Right lobe of liver (tissue), 6 donors: ENCODE measurements at places on chromosomes 16 and 17.
A peak's percentile ranks its signal among the peaks of the same experiment; 100 is the strongest.

- no peak for DNase-seq
These were observed 536.4 kb downstream of the WWOX start for GRCh38 chr16:78635807-78636206.

DNA sequence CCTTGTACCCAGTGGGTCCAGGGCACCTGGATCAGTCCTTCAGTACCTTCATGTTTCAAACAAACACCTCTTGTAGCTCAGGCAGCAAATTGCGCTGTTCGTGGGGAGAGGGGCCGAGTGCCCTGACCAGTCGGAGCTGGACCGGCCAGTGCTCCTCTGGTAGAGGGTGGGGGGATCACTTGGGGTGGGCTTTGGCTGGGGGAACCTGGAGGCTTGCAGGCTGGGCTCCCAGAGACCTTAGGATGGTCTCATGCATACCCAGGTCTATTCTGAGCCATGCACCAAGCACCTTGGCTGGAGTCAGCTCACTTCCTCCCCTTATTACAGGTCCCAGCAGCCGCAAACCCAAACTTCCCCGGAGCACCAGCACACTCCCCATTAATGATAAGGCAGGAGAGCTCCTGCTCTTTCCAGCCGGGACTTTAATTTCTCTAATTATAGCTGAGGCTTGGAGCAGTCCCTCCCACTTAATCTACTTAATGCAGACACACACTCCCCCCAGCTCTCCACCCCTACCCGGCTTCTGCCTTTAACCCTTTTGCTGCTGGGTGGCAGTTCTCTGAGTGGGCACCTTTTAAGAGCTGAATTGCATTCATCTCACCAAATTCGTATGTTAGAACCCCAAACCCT is 26.3 kb upstream of the MGAT5B start:
- DNase-seq, result no peak

GRCh38 chr17:2847381-2848333 is 51.4 kb downstream of the RAP1GAP2 start:
- DNase-seq, result no peak

DNA sequence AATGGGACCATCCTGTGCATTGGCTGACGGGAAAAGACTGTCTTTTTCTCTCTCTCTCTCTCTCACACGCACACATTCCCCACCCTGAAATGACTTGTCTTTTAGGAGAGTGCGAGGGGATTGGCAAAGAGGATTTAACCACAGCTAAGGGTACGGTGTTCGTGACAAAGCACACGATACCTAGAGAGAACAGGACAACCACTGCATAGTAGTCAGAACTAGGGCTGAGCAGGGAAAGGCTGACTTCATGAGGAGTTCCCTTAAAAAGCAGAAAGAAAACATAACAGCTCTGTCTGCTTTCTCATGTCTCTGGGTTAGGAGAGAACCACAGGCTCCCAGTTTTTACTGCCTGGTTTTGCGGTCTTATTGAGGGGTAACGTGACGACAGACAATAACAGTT is 742.8 kb upstream of the SOX9 start:
- DNase-seq, result no peak

DNA sequence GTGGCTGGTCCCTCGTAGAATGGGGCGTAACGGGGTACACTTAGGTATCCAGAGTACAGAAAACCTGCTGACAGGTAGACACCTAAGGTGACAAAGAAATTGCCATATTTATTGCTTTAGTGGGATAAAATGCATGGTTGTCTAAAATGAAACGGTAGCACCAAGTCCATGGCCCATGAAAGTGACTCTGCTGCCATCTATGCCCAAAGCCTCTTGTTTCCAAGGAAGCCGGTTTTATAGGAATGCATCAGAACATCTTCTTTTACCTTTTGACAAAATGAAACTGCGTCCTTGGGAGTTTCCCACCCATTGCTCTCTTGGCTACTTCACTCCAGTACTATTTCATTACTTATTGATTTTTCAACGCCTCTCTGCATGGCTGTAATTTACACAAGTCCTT is 151.3 kb upstream of the ZFHX3 start:
- no peak for DNase-seq

DNA sequence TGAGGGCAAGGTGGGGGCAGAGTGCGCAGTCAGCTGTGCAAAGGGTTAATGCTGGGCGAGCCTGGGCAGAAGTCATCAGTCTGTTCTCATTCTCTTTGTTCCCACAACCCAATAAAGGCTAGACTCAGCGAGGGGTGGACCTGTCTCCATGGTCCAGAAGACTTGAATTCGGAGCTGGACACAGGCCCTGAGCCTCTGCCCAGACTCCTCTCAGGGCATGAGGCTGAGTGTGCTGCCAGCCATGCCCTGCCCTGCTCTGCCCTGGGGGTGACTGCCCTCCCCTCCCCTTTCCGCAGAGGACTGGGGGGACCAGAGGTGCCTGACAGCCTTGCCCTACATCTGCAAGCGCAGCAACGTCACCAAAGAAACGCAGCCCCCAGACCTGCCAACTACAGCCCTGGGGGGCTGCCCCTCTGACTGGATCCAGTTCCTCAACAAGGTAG is 54.5 kb downstream of the MRC2 start:
- no peak for DNase-seq

GRCh38 chr16:90020838-90021382 is 1.7 kb upstream of the DBNDD1 start:
- no peak for DNase-seq

- no peak for DNase-seq
These were observed 3.6 kb downstream of the ESRP2 start for GRCh38 chr16:68232335-68232734.

DNA sequence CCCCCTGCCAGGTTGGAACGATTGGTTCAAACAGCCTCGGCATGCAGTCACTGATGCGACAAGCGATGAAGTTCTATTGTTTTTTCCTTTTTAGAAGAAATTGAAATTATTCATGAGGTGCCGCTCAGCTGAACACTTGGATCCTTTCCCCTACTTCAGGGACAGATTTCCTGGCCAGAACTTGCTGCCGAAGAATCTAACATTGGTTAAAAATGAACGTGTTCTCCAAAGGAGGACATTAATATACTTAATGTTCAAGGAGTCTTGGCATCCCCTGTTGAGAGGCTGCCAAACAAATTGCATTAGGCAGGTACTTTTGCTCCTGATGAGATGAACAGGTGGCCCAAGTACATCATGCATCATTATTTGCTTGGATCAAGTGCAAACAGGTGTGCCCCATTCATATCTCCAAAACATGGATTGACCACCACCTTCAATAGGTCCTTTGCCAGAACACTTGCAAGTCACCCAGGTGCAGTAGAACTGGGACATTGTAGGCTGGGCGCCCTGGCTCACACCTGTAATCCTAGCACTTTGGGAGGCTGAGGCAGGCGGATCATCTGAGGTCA is 437.2 kb downstream of the HAPSTR1 start:
- no peak for DNase-seq

DNA sequence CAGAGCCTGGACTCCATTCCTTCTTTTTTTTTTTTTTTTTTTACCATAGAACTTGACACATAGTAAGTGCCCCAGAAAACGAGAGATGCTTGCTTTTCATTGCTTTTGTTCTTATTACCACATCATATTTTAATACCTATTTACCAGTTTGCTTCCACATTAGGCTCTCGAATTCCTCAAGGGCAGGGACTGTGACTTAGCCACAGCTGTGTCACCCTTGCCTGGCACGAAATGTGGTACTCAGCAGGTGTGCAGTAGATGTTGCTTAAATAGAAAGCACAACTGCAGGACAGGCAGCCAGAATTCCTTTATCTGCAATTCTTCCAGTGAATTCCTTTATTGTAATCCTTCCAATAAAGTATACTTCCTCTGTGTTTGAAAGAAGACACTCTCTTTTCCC is 393.0 kb downstream of the HAPSTR1 start:
- no peak for DNase-seq

DNA sequence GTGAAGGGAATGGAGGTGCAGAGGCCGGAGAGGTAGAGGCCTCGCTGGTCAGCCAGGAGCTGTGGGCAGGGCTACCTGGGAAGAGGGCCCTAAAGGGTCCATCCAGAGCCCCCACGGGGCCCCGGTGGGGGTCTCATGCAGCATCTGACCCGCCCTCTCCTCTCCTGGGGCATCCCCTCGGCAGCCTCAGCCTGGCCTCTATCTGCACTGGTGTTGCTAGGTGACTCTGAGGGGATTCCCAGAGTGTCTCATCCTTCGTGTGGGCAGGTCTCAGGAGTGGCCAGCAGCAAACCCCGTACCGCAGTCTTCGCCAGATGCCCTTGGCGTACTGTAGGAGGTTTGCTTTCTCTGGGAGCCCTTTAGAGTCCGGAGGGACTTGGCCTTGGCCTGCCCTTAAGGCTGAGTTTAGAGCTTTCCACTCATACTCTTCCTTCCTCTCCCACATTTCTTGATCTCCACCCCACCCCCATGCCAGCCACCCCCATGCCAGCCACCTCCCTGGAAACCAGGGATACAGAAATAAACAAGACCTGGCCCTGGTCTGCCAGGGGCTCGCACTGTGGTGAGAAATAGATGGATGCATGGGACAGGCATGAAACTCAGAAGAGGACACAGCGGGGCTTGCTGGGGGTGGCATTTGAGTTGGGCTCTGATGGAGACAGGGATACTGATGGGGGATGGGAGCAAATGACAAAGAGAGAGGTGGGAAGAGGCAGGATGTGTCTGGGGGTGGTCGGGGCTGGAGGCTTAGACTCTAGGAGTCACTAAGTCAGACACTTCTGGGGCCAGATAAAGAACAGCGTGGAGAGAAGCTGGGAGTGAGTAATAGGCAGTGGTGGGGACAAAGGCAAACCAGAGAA is 9.9 kb downstream of the SLC5A10 start:
- peak; percentile 44 for DNase-seq

DNA sequence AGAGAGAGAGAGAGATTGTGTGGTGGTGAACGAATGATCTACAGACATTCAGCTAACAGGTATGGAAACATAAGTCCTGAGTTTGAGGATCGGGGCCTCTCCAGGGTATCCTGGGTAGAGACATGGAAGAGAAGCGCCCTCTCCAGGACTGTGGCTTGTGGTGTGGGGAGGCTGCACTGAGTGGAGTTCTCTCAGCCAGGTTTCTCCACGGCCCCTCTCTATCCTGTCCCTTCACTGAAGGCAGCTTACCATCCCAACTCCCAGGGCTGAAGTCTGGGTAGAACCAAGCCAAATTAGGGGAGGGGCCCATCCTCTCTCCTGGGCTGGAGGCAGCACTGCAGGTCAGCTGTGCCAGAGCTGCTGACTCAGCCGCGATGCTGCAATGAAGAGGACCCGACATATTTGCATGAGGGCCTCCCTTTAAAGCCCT is 6.2 kb downstream of the C1QL1 start:
- no peak for DNase-seq

GRCh38 chr17:4580291-4580690 is 4.0 kb upstream of the SMTNL2 start:
- no peak for DNase-seq

DNA sequence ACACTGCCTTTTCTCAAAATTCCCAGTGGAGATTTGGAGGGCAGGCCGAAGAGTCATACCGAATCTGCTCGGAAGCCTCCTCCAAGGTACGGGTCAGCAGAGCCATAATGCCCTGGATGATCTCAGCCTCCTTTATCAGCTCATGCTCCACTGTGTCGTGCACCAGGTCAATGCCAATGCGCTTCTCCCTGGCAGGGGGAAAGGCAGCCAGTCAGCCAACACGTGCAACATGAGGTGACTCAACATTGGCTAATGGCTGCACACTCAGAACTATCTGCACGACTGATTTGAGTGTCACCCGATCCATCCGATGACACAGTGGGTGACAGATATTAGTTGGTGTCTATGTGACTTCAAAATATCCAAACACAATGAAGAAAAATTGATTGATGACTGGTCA is 15.8 kb downstream of the TEKT1 start:
- no peak for DNase-seq
